Epithelial cell of prostate (primary cell): ENCODE measurements at places on chromosomes 13 and 19.

DNA sequence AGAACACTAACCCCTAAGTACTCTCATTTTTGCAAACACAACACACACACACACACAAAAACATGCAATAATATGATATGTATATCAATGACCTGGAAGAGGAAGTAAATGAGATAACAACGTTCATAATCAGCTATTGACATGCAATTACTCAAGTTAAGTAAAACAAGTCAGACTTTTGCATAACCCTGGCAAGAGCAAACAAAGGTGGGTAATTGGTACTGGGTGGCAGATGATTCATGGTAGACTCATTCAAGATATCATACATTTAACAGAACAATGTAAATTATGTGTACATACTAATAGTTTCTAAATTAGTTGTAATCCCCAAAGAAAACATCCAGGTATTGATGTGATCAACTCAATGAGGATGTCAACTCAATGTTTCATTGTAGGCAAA, 508.8 kb downstream of the DACH1 start:
- DNase-seq: peak; percentile 48

DNA sequence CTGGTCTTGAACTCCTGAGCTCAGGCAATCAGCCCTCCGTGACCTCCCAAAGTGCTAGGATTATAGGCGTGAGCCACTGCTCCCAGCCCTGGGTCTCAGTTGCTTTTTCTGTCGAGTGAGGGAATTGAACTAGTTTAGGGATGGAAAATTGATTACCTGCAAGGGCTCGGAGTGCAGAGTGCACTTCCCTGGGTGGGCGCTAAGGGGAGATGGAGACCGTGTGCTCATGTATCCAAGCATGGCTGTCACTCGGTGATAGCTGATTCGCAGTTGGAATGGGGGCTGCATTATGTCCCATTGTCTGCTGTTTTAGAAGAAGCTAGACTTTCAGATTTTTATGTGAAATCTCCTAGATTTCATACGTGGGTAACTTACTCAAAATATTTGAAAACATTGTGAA, 139.9 kb upstream of the RFC3 start:
- DNase-seq: no peak

GRCh38 chr13:48110132-48110868, 15.4 kb upstream of the MED4 start:
- DNase-seq: no peak

DNA sequence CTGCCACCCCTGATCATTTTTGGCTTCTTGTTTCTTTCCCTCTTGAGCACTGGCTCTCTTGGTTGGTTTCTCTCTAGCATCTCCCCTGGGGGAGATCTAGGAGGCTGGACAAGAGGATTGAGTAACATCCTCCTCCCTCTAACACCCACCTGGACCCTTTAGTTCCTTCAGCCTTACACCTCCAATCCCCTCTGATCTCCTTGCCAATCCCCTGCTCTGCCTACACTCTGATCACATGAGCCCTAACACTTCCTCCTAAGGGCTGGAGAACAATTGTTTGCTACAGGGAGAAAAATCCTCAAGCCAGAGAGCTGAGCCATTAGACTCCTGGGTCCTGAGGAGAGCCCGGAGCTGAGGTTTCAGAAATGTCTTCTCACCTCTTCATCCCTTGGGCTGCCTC, 65.9 kb upstream of the ADGRL1 start:
- no peak for DNase-seq

DNA sequence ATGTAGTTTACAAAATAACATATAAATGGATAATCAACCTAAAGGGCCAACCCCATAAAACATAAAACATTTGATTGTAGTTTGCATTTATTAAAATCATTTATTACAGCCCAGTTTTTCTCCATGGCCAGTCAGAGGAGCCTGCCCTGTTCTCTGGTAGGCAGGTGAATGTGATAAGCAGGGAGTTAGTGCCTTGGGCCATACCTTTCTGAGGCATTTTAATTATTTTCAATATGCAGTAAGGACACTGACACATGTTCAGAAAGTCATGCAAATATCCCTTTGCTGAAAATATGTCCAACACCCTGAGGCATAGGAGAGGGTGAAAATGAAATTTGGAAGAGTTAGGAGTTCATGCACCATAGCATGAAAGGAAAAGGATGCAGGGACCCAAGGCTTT, 242.6 kb upstream of the EDNRB start:
- no peak for DNase-seq
